ENCODE measurements at places on chromosomes 6 and 20.

DNA sequence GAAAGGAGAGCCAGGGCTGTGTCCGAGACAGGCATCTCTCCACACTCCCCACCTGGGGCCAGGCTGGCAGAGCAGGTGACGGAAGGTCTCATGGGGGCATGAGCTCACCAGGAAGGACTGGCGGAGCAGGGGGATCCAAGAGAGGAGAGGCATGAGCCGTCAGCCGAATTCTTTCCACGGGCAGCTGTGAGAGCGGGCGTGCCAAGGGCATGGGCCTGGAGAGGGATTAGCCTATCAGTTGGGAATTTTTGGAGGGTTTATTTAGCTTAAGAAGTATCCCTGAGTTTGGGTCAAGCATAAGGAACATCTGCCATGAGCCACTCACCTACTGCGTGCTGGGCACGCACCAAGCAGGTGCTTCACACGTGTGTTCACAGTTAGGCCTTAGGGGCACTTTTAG is 60.2 kb upstream of the ZNFX1 start:
- DNase-seq = no peak

DNA sequence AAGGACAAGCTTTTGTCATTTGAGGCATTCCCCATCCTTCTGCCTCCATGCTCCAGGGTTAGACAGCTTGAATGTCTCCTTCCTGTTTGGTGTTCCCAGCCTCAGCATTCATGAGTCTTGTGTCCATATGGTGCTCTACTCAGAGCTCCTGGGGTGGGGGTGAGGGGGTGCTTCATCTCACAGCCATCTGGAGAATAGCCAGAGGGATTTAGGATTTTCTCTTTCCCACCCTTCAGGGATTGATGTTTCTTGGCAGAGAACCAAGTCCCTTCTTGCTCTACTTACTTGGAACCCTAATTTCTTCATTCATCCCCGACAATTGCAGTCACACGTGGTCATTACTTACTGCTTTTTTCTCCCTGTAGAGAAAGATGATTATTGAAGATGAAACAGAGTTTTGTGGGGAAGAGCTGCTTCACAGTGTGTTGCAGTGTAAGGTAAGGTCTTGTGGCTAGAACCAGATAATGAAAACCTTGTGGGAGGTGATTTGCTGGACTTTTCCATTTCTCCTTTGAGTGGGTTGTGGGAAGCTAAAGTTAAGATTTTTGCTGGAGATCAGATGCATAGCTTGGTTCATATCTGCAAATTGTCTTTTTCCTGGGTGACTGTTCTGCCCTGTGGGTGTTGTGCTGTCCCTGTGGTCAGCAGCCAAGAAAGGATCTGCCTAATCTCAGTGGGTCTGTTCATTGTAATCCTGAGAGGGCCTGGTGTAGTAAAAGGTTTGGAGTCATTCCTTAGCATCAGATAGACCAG is 18.6 kb downstream of the CMTR1 start:
- no peak for DNase-seq

DNA sequence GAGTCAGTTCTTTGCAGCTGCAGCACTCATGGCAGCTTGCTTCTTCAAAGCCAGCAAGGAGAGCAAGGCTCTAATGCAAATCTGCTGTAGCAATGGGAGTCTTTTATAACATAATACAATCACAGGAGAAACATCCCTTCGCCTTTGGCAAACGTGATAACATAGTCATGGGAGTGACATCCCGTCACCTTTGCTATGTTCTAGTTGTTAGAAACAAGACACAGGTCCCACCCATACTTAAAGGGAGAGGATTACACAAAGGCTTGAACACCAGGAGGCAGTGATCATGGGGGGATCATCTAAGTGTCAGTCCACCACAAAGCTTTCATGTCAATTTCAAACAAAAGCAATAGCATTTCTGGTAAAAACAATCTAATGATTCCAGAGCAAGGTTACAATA is 40.1 kb upstream of the PHACTR2 start:
- DNase-seq = no peak

GRCh38 chr6:106381881-106382280 is 21.4 kb downstream of the CRYBG1 start:
- DNase-seq = no peak

GRCh38 chr20:62749851-62750445 is 41.3 kb downstream of the NTSR1 start:
- no peak for DNase-seq

GRCh38 chr6:90494067-90494780 is 92.6 kb downstream of the MAP3K7 start:
- DNase-seq = no peak

DNA sequence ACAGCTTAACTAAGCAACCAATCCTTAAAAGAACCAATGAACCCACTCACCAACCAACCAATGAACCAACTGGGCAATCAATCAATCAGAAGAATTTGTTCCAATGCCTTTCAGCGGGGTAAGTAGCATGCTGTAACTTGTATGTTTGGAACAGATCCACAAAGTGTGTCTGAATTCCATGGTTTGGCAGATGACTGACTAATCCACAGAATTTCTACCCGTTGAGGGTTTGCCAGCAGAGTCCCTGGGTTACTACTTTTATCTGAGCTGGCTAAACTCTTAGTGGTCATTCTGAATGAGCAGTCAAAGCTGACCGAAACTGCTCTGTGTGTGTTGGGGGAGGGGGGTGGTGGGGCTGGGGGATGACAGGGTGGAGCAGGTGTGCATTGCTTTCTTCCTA is 125.0 kb upstream of the JAG1 start:
- no peak for DNase-seq

- no peak for DNase-seq
Observed at GRCh38 chr6:151294561-151295101, 54.9 kb downstream of the AKAP12 start.

GRCh38 chr20:41905199-41905598 is 287.0 kb upstream of the CHD6 start:
- DNase-seq = no peak

DNA sequence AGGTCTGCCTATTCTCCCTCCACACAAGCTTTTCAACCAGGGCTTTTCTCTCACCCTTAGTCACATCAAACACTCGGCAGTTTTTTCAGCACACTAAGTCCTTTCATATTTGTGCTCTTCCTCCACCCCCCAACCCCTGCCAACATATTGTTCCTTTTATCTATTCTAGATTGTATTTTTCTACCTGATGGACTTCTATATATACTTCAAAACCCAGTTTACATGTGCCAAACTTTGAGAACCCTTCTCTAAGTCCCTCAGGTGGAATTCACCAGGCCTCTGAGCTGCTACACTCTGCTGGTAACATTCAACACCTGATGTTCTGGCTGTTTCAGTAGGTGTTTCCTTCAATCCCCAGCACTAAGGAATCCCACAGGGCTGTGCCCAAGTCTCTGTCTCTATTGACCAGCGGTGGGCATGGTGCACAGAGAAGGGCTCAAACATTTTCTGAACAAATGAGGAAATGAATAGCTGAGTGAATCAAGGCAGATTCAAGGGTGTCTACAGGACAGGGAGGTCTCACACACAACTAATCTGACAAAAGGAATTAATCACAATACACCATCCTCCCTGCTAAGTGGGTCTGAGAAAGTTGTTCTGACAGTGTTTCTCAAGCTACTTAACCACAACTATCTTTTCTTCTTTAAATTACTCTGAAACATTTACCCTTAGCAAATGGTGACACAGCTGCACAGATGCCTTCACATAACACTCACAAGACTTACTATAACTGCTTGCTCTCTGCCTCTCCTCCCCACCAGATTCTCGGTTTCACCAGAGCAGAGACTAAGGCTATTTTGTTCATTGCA is 166.5 kb downstream of the TSHZ2 start:
- DNase-seq = no peak

DNA sequence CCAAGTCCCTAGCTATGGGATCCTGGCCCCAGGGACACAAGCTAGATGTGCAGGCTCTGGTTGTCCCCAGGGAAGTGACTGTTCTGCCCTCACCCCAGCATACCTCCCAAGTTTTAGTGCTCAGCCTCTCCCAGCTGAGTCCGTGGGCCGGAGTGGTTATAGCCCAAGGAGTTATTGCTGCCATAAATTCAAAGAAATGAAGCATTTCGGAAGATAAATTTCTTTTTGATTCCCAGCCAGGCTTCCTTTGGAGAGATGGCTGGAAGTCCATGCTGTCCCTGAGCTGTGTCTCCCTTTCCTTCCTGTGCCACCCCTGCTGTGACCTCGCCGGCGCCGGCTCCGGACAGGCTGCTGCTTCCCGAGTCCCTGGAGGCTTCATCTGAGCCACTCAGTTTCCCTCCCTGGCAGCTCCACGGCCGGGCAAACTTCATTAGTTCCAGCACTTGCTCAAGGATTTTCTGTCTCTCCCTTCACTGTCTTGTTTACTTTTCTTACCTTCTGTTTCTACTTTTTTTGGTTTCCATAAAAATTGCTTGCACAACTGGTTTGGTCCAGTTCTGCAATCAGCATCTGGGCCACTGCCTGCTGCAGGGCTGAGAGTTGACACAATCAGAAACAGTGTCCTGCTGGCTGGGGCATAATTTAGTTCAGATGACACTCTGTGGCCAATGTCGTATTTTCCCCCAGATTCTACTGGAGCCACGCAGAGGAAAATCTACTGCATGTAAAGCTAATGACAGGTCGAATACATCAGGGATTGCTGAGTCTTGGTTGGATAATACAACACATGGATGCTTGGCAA is 225.5 kb downstream of the SYNDIG1 start:
- no peak for DNase-seq

DNA sequence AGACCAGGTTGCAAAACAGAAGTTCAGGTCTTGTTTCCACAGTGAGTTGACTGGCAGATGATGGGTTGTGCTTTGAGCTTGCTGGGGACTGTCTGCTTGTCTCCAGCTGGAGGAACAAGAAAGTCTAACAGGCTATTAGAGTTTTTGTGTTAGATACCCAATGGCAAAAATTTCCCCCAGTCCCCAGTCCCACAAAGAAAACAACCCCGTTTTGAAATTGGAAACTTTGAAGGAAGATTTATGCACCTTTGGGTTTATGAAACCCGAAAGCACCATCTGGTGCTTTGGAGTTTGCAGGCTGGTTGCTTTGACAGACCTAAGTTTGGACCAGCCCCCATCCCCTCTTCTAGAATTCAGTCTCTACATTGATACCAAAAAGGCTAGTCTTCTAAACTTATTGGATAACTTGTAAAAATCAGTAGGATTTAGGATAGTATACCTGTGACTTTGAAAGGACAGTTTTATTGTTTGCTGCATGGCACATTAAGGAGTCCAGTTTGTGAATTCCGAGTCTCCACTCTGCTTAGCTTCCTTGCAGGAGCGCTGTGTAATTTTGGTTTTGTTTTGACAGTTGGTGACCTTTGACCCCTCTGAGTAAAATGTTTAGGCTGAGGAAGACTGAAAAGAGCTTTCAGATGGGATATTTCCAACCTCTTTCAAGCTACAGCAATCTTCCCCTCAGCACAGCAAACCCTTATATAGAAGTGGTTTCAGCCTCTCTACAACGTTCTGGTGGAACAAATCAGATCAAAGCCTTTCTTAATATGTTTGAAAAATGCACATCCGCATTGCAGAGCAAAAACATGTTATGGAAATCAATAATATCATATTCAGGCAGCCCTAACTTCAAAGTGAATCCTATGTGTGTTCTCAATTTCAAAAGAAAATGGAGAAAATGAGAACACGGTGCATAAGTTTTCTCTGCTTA is 25.5 kb upstream of the PRL start:
- DNase-seq = no peak

- DNase-seq = no peak
Observed at GRCh38 chr6:155549928-155550327, 94.3 kb upstream of the NOX3 start.

- no peak for DNase-seq
Observed at GRCh38 chr20:57399587-57400155, 8.5 kb downstream of the RBM38 start.

- DNase-seq = peak; percentile 24
Observed at GRCh38 chr20:48635791-48636267, 192.0 kb downstream of the PREX1 start.

DNA sequence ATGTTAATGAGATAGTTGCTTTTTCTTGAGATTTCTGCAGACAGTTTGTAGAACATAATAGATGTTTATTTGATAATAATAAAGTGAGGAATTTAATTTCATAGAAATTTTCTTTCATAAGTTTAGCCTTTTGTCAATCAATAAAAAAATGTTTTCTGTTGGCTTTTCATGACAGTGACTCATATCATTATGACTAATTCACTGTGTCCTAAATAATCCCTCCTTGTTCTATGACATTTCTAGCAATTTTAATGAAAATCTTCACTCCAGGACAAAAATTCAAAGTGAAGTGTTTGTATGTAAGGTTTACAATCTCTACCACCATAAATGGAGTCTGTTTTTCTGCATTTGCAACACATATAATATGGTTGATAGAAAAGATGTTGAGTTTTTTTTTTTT is 109.9 kb downstream of the UTRN start:
- DNase-seq = no peak

DNA sequence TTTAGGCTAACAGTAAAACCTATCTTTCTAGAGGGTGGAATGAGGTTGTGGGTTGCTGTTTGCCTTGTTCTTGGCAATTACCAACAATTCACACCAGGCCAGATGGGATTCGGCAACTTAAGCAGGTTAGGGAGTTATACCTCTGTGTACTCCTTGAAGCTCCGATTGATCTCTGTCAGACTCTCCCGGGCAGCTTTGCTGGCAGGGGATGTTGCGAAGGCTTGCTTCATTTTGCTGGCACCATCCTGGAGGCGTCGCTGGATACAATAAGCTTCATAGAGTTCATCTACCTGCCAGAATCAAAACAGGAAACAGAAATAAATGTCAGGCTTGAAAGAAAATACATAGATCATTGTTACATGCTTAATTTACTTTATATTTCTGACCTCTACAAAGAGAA is 66.4 kb upstream of the ARMH2 start:
- no peak for DNase-seq

DNA sequence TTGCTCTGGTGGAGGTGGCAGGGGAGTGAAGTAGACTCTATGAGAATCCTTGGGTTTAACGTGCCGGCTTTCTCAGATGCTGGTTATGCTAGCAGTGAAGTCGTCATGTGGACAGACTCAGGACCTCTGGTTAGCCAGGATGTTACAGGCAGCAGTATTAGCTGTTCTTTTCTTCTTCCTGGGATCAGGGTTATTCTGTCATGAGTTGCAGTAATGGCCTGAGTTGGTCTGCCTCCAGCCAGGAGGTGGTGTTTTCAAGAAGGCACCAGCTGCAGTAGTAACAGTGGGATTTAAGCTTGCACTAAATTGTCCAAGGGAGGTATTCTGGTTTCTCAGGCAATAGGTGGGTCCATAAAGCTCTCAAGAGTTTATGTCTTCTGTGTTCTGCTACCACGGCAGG is 56.7 kb downstream of the HDDC2 start:
- no peak for DNase-seq

DNA sequence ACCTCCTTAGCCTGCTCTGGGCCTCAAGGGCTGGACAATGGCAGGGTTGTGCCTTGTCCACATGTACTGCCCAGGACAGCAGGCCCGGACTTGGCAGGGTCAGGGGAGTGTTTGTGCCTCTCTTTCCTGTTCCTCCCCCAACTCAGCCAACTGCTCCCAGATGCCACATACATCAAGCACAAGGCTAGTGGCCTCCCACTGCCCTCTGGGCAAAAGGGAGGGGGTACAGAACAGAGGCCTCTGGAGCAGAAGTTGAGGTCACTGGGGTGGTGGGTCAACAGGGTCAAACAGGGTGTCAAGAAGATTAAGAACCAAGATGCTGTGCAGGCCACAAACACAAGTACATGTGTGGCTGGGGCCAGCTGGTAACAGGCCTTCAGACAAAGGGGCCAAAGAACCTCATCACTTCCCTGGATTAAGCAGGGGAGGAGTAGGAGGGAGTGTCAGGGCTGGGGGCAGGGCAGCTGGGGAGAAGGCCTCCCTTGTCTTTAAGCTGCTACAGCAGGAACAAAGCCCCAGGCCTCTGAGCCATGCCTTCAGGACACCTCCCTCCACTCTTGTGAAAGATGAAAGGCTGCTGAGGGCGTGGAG is 36.0 kb downstream of the KCNK5 start:
- no peak for DNase-seq
